ENCODE measurements at places on chromosomes 3 and 15.

GRCh38 chr15:94177112-94177511 is 54.2 kb upstream of the MCTP2 start:
- DNase-seq: no peak

DNA sequence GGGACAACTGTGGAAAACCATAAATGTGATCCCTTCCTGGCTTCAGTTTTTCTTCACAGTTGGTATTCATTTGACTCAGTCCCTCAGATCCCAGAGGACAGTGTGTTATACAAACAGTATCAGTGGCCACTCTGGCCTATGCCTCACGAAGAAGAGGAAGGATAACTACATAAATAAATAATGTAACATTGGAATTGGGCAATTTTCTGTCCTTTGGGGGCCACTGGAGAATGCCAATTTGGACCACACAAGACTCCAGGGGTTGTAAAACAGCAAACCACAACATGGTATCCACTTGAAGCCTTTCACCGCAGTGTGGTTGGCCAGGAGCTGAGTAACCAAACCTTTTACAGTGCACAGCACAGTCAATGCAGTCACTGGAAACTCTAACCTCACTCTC is 1077.0 kb downstream of the ROBO2 start:
- no peak for DNase-seq

- no peak for DNase-seq
These were observed 23.0 kb upstream of the MUC20 start for GRCh38 chr3:195697582-195698324.

- DNase-seq: no peak
These were observed 120.2 kb downstream of the TFDP2 start for GRCh38 chr3:142029052-142029642.

DNA sequence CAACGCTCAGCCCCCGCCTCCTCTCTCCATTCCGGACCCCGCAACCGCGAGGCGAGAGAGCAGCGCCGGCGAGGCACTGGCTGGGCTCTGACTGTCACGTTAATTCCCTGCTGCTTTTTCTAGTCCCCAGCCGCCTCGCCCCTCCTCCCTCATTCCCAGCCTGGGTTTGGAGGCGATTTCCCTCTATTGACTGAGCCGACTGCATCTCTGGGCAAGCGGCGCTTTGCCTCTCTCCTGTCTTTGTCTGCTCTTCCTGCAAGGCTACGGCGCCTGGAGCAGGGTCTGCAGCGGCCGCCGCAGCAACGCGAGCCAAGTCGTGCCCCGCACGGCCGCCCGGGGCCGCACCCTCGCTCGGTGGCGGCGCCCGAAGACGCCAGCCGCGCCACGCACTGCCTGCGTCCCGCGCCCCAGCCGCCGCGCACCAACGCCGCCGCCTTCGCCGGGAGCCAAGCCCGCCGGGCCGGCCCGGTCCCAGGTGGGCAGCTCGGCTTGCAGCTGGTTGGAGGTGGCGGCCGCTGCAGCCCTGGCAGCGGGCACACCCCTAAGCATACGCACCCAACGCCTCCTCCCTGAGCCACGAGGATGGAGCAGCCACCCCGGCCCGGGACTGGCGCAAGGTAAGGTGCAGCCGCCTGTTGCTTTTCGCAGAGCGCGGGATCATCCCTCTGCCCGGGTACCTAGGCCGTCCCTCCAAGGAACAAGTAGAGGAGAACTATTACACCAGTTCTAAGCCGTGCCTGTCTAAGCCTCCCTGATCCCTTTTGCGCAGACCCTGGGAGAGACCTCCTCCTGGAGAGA is at the start of gene LRRC3B:
Gene LRRC3B, plus strand, starts transcription at position 152 of the 798 bp plus-strand sequence. CDS start 86,901 bp downstream, outside the sequence.
- no peak for DNase-seq

DNA sequence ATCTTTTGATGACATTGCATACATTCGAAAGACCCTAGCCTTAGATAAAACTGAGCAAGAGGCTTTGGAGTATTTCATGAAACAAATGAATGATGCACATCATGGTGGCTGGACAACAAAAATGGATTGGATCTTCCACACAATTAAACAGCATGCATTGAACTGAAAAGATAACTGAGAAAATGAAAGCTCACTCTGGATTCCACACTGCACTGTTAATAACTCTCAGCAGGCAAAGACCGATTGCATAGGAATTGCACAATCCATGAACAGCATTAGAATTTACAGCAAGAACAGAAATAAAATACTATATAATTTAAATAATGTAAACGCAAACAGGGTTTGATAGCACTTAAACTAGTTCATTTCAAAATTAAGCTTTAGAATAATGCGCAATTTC is 16.7 kb downstream of the KCNMB3 start:
- no peak for DNase-seq

- no peak for DNase-seq
These were observed 8.0 kb downstream of the MAP2K5 start for GRCh38 chr15:67550522-67550921.

All from NCI-H2081 treated with DMSO at 0.1 percent for 48 hours (cell line).